ENCODE measurements at places on chromosomes 1 and 21.

DNA sequence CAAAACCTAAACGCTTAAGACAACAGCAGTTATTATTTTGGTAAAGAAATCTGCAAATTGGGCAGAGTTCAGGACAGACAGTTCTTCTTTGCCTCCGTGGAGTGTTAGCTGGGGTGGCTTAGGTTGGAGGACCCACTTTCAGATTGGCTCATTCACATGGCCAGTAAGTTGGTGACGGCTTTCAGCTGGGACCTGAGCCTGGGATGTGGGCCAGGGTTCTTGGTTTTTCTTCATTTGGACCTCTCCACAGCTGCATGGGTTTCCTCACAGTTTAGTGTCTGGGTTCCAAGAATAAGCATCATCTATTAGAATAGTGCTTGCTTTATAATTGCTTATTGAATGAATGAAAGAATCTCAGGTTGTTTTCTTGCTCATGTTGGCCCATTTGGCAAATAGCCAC is 72.2 kb downstream of the ATF6 start:
- no peak for DNase-seq

DNA sequence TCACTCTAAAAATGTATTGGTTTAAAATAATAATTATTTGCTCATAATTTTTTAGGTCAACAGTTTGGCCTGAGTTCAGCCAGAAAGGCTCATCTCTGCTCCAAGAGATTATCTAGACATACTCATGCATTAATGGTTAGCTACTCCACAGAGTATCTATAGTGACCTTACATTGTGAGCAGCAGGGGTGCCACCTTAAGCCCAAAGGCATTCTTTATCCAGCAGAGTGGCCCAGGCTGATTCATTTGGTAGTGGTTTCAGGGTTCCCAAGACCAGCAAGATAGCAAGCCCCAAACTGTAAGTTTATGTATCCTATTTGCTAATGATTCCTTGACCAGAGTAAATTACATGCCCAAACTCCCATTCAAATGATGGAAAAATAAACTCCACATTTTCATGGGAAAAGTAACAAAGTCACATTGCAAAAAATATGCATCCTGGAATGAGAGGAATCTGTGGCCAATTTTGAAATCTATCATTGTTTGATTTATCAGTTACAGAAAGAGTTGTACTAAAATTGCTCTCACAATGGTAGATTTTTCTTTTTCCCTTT is 182.6 kb upstream of the KCNK2 start:
- DNase-seq = no peak

GRCh38 chr1:203183828-203184227 is 2.7 kb downstream of the CHI3L1 start:
- DNase-seq = no peak

DNA sequence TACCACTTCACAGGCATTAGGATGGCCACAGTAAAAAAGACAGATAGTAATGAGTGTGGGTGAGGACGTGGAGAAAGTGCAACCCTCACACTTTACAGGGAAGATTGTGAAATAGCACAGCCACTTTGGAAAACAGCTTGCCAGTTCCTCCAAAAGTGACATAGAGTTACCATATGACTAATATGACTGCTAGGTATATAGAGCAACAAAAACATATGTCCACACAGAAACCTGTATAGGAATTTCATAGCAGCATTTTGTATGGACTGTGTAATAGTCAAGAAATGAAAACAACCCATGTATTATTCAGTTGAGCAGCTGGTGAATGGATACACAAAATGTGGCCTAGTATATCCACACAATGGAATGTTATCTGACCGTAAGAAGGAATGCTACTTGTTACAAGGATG is 30.4 kb upstream of the LBR start:
- DNase-seq = no peak

GRCh38 chr1:200081151-200081968 is 53.9 kb downstream of the NR5A2 start:
- DNase-seq = no peak

DNA sequence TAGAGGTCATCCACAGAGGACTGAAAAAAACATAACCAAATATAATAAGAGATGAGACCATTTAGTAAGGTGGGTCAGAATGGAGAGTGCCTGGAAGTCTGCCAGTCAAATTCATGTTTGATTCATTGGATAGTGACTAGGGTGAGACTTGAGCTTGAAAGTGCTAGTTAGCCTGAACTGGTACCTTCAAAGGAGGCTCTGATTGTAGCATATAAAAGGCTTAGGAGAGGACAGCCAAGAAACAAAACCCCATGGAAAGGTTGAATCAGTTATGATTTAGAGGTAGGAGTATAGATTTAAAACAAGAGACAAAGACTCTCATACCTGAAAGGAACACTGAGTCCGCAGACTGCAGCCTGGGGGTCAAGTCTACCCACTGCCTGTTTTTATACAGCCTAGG is 44.4 kb upstream of the LRRC8C start:
- no peak for DNase-seq

DNA sequence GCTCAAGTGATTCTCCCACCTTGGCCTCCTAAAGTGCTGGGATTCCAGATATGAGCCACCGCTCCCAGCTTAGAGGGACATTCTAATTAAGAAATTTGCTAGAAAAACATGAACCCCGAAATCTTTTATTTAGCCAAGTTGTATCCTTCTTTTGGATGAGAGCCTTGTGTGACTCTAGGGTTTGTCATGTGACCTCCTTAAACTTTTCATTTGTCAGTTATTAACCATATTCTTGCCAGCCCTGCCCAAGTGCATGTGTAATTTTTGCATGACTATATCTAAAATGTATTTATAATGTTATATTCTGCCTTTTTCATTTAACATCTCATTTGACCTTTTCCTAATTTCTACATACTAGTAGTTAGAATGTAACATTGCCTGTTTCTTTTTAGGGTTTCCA is 1.9 kb downstream of the UTP25 start:
- no peak for DNase-seq

DNA sequence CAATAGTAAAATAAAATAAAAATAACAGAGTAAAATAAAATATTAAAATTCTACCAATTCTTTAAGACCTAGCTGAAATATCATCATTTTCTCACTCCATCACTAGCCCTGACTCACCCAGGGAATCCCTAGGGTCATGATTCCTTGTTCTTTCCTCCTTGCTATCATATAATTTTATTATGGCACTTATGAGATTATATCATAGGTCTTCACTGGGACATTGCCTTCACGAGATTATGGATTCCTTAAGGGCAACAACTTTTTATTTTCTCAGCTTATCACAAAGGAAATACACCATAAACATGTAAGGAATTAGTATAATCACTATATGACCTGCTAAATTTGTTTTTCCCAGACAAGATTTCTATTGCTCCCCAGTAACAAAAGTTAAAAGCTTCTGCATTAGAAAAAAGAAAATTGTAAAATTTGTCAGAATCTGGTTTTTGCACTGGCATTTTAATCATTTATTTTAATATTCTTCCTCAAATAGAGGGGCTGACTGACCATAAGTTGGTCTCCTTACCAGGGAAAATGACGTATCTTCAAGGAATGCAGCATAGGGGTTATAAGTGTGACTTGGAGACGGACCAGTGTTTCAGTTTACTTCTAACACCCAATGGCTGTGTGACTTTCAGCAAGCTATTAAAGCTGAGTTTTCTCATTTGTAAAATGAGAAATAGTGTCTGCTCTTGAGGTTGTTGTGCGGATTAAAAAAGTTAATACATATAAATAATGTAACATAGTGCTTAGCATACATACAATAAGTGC is 8.8 kb upstream of the CLCA4 start:
- no peak for DNase-seq

- DNase-seq = no peak
Observed at GRCh38 chr1:33001282-33001681, 35.4 kb downstream of the AK2 start.

- DNase-seq = no peak
Observed at GRCh38 chr21:28751176-28751575, 241.5 kb downstream of the LTN1 start.

- no peak for DNase-seq
Observed at GRCh38 chr1:246199086-246199645, 307.9 kb downstream of the SMYD3 start.

DNA sequence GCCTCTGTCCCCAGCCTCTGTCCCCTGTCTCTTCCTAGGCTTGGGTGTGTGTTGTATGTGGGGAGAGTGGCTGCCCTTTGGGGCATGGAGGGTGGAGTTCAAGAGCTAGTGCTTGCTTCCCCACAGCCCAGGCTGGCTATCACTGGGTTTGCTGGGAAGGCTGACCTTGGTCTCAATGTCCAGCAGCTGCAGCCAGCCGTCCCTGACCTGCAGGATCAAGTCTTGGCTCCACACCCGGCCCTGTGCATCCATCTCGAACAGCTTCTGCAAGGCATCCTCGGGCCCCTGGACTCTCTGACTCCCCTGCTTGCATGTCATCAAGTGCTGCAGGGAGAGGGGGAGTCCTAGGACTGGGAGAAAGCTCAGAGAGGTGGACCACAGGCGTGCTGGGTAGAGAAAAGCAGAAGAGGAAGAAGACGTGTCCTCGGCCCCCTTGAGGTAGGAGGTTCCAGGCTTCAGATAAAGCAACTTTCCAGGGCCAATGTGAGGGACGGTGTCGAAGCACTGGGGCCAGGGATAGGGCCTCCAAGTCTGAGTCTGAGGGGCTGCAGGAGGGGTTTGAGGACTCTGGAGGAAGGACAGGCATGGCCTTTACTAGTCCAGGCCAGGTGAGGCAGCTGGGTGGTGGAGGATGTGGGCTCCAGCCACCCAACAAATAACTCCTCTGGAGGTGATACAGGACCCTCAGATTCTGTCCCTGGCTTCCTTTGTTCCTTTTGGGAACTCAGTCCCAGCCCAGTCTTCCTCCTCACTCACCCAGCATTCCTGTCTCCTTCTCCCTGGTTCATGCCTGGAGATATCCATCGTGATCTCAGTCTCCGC is 4.0 kb downstream of the EPS8L3 start:
- DNase-seq = no peak

- no peak for DNase-seq
Observed at GRCh38 chr21:37195059-37195458, 72.1 kb downstream of the VPS26C start.

DNA sequence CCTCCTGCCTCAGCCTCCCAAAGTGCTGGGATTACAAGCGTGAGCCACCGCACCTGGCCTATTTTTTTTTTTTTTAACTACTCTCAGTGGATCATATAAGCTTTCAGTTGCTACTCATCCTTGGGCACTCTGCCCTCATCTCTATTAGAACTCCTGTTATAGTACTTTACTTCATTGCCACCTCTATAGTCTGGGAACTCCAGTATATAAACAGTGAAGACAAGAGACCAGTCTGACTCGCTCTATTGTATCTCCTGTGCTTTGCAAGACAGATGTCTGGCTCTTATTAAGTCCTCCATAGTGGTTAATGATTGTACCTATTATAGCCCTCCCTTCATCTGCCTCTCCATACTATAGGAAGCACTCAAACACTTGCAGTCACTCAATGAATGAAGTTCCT is 15.1 kb downstream of the KHDRBS1 start:
- DNase-seq = no peak

DNA sequence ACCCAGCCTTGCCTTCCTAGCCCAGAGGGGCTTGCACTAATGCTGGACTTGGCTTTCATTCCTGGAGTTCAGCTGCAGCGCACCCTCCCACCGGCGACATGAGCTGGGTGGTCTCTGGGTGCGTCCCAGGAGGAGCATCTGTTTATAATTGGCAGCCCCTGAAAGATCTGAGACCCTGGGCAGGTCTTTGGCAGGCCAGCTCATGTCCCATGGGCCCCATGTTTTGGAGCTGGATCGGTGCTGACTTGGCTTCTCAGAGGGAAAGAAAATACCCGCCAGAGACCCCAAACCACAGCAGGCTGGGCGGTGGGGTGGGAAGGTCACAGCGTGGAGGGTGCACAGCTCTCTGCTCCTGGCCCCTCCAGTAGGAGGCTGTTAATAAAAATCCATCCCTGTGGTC is 29.3 kb downstream of the DHRS3 start:
- DNase-seq = no peak

Data from activated CD4-positive, alpha-beta T cell treated with anti-CD3 and anti-CD28 coated beads, Interleukin-2, amount 50 U/mL, for 4 hours (primary cell).